ENCODE measurements at places on chromosomes 16 and 17.

DNA sequence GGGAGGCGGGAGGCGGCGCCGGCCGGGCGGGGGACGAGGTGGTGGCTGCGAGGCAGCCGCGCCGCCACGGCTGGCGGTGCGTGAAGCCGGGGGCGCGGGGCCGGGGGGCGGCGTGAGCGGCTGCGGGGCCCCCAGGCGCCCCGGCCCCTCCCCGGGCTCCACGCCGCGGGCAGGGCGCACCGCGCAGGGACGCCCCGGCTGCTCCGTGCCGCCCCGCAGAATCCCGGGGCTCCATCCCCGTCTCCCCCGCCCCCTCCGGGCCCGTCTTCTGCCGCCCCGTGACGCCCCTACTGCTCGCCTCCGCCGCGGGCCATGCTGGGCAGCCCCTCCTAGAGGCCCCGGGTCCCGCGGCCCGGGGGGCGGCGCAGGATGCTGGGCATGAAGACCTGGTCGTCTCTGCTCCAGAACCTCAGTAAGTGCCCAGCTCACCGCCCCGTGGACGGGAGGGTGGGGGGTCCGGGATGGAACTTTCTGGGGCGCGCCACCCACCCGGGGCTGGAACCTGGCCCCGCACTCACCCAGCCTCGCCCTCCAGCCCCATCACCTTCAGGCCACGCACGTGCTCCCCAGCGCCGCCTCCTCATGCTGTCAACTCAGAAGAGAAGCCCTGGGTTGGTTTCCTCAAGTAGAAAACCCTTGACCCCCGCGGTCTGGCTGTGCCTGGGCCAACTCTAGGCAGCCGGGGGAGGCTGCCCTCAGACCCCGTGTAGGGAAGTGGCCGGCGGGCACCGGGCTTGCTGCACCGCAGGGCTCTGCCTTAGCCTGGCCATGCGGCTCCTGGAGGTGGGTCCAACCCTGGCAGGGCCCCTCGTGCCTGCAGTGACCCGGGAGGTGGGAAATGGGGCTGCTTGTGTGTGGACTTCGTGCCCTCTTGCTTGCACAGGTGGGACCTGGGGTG is 150.2 kb upstream of the GSE1 start:
- DNase-seq, result no peak

- DNase-seq, result no peak
These were observed 12.4 kb downstream of the TRAF4 start for GRCh38 chr17:28756049-28756804.

- peak; percentile 79 for DNase-seq
These were observed 137.8 kb upstream of the CIBAR2 start for GRCh38 chr16:85250147-85250463.

DNA sequence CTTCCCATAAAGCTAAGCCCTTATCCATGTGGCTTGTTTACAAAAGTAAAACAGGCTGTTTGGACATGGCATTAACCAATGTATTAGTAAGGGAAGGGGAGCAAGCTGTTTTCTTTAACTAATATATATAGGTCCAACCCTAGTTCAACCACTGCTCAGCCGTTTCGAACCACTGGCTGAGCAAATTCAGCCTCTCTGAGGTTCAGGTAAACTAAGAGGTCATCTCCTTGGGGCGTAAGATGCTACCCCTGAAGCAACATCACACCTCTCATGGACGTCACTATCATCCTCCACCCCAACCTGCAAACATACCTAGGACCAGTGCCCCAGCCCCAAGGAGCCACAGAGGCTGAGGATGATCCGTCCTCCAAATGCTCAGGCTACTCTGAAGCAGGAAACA is 45.2 kb downstream of the ANKRD11 start:
- DNase-seq, result no peak

DNA sequence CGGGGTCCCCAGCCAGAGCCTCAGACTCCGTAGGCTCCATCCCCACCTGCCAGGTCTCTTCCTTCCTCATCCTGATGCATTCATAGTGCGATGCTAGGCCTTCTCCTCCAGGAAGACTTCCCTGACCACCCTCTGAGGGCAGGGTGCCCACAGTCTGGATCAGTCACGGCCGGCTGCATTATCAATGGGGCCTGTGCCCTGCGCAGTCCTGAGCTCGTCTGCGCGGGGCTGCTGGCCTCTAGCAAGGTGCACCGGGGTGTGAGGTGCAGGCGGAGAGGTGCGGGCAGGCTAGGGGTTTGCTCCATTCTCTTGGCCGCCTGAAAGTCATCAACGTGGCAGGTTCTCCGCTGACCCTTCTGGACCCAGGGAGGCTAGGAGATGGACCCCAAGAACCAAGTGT is 56.9 kb upstream of the ACSF3 start:
- DNase-seq, result no peak

DNA sequence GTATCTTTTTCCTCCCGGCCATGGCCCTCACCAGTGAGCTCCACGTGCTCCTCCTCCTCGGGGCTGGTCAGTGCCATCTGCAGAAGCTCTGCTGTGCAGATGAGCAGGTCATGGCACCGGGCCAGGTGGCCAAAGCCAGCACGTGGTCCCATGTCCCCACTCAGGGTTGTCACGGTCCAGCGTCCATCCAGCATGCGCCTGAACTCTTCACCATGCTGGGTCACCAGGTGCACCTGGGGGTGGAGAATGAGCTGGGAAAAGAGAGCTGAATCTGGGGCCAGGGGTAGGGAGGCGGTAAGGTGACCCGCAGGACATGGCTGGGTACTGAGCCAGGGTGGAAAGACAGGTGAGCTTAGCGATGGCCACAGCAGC is 1.3 kb downstream of the DHX58 start:
- no peak for DNase-seq

- DNase-seq, result no peak
These were observed 25.1 kb upstream of the ABCA3 start for GRCh38 chr16:2365397-2366294.

DNA sequence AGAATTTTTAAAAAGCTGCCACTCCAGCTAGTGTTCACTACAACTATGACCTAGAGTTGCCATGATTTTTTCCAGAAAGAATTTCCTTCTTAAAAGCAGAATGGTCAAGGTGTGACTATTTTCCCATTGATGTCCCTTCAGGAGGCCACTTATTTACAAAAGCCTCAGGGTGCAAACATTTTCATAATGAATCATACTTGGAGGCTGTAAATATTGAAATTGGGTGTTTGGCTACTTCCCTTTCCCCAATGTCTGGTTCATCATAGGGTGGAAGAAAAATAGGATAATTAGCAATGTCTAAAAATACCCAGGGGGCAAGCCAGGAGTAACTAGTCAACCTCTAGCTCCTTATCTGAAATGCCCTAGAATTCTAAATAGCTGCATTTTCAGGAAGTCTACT is 18.8 kb downstream of the AXIN2 start:
- no peak for DNase-seq

- peak; percentile 36 for DNase-seq
These were observed 41.4 kb upstream of the CIBAR2 start for GRCh38 chr16:85153656-85154091.

- DNase-seq, result no peak
These were observed 382.1 kb downstream of the RBFOX1 start for GRCh38 chr16:7714775-7715174.

Data from NCI-H1694 treated with DMSO at 0.1 percent for 48 hours (cell line).